ENCODE measurements at places on chromosomes 3 and 15.

- DNase-seq, result no peak
These were observed 18.2 kb upstream of the PSTPIP1 start for GRCh38 chr15:76976572-76977270.

- DNase-seq, result no peak
These were observed 33.0 kb upstream of the AMOTL2 start for GRCh38 chr3:134407239-134407625.

DNA sequence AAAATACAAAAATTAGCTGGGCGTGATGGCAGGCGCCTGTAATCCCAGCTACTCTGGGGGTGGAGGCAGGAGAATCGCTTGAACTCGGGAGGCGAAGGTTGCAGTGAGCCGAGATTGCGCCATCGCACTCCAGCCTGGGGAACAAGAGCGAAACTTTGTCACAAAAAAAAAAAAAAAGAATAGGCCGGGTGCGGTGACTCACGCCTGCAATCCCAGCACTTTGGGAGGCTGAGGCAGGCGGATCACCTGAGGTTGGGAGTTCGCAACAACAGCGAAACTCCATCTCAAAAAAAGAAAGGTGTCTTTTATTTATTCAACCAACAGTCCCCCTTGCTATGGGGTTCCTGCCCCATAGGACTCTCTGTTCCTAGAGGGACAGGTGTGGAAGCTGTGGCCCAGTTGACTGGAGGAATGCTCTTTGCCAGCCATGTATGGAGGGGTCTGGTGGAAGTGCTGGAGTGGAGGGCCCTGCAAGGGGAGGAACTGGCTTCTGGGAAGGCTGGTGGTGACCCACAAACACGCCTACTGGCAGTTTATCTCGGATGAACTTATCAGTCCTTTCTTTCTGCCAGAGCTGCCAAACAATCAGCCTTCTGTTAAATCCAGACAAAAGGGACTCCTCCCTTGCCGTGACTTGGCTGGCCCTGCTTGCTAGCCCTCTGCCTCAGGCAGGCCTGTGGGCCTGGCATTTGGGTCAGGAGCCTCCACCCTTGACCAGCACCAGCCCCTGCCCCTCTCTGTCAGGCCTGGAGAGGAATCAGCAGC is 4.6 kb upstream of the DAG1 start:
- DNase-seq, result no peak

DNA sequence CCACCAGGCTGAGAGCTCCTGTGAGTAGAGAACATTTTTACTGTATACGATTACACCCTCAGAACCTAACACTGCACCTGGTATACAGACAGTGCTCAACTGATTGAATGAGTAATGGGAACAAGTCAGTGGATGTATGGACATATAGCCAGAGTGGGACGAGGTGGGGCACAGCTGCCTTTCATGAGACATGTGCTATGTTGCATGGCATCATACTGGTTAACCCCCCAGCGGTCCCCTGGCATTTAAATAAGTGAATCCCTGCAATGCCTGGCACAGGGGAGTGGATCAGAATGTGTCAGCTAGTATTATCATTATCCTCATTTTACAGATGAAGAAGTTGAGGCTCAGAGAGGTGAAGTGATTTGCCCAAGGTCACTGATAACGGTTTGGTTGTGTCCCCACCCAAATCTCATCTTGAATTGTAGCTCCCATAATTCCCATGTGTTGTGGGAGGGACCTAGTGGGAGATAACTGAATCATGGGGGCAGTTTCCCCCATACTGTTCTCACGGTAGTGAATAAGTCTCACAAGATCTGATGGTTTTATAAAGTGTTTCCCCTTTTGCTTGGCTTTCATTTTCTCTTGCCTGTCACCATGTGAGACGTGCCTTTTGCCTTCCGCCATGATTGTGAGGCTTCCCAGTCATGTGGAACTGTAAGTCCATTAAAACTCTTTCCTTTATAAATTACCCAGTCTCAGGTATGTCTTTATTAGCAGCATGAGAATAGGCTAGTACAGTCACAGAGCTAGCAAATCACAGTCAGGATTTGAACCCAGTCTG is 56.0 kb upstream of the ATP2B2 start:
- no peak for DNase-seq

DNA sequence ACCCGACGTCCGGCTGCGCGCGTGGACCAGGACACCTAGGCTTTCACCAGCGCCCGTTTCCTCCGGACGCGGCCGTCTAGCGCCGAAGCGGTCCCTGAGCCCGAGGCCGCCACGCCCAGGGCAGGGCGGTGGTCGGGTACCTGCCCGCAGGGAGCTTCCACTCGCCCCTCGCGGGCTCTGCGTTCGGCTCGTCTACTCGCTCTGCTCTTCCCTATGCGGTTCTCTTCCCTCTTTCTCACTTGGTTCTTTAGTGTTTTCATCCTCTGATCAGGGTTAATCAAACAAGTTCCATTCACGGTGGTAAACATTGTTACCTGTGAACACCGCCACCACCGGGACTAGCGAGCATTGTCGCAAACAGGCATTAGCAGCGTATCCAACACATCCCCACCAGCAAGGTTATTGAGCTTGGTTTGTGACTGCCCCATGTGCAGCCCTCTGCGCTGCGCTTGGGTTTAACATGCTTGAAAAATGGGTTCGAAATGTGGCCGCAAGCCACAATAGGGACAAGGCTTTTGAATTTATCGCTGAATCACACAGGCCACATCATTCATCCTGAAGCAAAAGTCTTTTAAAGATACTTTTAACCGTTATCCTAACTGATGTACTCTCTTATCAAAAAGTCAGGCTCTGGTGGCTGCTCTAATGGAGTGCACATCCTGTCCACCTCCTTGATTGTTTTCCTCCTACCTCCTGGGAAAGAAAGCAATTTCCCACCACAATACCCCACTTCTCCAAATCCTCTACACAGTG is 843 bp upstream of the CD47 start:
- no peak for DNase-seq

- DNase-seq, result no peak
These were observed 21.4 kb upstream of the DPH6 start for GRCh38 chr15:35567392-35567791.

GRCh38 chr3:189967254-189967865 is 153.3 kb downstream of the P3H2 start:
- DNase-seq, result no peak

DNA sequence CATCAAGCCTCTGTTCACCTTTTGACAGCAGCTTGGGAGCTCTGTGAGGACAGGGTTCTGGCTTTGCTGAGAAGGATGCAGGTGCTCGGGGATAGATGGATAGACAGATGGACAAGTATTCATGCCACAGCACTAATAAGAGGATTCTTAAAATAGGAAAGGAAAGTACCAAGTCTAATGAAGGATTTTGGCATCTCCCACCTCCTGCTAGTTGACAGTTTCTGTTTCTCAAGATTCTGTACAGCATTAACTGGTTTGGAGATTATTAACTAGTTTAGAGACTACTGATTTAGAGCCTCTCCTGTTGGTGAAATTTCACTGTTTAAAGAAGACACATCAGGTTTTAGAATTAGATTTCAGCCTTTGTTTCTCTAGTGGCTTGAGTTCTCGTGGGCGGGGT is 152.3 kb downstream of the CACNA1D start:
- DNase-seq, result no peak

Data from stimulated activated CD4-positive, alpha-beta T cell treated with anti-CD3 and anti-CD28 coated beads, TNF-alpha, amount 100 ng/mL, for 1 hour (primary cell).